ENCODE measurements at places on chromosomes 12 and 14.

GRCh38 chr14:25400607-25401206 is 350.8 kb upstream of the STXBP6 start:
- DNase-seq, result peak; percentile 57

DNA sequence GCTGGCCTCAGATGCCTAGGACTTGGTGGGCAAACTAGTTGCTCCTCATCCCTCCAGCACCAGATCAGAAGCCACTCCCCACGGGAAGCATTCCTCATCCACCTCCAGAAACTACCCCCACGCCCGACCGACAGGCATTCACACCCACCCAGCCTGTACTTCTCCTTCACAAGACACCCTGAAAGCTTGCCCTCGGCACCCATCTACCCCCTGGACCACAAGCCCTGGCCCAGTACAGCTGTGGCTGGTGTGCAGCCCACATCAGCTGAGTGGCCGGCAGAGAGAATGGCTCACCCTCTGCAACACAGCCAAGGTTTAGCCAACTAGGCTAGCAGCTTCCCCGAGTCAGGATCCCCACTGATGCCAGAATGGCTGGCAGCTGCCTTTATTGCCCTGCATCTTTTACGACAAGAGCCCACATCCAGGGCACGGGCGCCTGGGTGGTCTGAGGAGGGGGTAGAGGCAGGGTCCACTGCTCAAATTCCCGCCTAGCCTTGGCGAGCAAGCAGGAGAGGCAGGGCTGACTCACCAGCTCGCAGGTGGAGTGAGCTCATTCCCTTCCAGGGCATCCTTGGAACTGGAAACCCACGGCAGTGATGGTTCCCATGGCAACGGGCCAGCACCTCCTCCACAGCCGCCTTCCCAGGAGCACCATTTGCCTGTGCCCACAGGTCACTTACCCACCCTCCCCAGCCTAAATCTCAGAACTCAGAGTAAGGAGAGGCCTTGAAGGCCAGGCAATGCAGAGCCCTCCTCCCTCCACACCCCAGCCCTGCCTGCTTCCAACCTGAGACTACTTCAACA is 17.1 kb downstream of the ACTN1 start:
- DNase-seq, result no peak

DNA sequence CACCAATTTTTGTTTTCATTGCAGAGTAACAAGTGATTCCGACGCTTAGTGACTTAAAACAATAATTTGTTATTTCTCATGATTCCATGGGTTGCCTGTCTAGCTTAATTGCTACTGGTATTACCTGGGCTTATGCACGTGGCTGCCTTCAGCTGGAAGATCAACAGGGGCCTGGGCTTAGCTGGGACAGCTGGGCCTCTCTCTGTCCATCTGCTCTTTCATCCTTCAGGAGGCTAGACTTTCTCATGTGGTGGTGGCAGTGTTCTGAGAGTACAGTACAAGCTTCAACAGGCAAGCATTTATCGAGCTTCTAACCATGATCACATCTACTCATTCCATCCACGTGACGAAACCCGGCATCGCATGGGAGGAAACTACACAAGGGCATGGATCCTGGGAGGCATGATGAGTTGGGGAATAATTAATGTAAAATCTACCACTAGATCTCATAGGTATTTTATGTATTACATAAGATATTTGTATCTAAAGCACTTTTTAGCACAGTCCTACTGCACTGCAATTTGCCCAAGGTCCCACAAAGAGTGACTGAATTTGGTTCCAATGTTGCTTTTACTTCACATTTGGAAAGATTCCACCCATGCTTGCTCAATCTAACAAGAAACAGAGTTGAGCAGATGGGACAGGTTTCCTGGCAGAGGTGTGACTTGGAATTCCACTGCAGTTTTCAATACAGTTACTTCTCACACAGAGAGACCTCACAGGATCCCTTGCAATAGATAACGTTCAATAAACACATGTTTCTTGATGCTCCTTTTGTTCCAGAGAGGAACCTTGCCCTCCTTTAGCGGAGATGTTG is 153.1 kb upstream of the FRMD6 start:
- DNase-seq, result no peak

GRCh38 chr14:69041783-69042182 is 62.7 kb upstream of the ACTN1 start:
- DNase-seq, result no peak

- no peak for DNase-seq
Observed at GRCh38 chr12:29771786-29772185, 12.0 kb downstream of the TMTC1 start.

GRCh38 chr14:72597252-72598233 is 296.4 kb downstream of the DPF3 start:
- DNase-seq, result no peak

DNA sequence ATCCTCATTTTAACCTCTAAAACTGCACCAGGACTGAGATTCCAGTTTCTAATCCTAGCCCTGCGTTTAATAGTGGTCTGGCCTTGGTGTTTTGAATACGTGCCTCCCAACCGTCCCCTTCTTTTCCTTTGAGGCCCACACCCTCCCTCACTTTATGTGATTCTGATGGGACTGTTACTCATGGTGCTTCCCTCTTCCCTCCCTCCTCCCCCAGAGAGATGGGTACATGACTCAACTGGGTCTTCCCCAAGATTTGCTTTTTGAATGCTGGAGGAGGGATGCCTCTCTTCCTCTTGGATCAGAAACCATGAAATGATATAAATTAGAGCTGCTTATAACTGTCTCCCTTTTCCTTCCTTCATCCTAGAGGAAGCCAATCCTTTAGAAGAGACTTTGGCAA is 8.2 kb upstream of the PPP2R5E start:
- no peak for DNase-seq

- DNase-seq, result no peak
Observed at GRCh38 chr12:81668475-81668874, 90.7 kb downstream of the PPFIA2 start.

- no peak for DNase-seq
Observed at GRCh38 chr14:92750994-92751400, 2.6 kb upstream of the LGMN start.

DNA sequence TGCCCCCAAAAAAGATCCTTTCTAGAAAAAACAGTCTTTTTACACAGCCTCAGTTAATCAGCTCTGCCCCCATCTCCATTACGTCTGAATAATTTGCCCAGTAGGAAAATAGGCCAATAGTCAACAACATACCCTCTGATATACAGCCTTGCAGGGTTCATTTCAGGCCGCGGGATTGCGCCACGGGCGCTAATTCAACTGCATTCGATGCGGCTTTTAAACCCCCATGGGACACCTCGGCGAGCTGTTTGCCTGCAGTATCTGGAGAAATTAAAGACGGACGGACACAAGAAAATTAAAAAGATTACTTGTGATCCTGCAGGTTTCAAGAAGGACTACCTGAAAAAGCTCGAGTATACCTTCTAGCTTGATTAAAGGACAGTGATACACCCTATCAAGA is 36.1 kb downstream of the ERP29 start:
- no peak for DNase-seq

DNA sequence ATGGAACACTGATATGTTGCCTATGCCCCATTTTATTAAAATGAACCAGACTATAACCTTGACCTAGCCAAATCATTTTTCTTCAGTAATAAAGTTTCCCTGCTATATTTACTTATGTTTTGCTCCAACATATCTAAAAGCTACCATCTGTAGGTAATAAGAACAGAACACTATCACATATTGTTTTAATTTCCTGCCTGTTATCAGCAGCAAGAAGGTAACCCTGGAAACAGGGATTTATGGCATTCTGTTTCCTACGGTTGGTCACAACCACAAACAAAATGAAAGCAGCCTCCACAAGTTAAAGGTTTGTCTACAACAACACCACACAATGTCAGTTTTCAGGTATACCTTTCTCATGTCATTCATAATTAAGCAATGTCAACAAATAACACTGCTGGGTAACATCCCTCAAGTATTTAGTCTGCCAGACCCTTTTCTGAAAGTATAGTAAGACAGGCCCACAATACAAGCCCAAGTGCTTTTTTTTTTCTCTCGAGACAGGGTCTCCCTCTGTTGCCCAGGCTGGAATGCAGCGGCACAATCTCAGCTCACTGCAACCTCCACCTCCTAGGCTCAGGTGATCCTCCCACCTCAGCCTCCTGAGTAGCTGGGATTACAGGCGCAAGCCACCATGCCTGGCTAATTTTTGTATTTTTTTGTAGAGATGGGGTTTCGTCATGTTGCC is 25.5 kb downstream of the GCH1 start:
- no peak for DNase-seq

DNA sequence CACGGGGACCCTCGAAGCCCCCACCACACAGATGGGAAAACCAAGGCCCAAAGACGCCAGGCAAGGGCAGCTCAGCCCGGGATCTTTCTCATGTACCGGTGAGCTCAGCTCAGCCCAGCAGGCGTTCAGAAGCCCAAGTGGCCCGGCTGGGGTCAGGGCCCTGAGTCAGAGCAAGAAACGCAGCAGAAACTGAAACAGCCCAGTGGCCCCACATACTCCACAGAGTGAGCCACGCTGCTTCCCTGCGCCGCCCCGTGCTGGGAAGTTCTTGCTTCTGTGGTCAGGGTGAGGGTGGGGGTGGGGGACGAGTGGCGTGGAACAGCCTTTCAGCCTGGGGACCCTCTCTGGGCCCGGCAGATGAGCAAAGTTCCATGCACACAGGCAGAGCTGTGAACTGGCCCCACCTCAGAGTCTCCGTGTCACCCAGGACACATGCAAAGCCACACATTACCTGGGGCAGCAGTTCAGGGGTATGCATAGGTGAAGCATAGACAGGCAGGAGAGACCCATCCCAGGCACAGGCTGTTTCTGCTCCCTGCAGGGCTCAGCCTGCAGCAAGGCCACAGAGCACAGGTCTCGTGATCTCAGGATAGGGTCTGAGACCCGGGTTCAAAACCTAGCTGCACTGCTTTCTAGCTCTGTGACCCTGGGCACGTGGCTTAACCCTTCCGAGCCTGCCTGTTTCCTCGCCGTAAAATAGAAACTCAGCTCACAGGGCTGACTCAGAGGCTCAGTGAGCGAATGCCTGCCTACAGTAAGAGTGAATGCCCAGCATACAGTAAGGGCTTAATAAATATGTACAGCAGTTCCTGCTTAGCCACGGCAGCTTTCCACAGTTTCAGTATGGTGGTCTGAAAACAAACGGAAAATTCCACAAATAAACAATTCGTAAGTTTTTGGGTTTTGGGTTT is 21.6 kb downstream of the NCOR2 start:
- no peak for DNase-seq

DNA sequence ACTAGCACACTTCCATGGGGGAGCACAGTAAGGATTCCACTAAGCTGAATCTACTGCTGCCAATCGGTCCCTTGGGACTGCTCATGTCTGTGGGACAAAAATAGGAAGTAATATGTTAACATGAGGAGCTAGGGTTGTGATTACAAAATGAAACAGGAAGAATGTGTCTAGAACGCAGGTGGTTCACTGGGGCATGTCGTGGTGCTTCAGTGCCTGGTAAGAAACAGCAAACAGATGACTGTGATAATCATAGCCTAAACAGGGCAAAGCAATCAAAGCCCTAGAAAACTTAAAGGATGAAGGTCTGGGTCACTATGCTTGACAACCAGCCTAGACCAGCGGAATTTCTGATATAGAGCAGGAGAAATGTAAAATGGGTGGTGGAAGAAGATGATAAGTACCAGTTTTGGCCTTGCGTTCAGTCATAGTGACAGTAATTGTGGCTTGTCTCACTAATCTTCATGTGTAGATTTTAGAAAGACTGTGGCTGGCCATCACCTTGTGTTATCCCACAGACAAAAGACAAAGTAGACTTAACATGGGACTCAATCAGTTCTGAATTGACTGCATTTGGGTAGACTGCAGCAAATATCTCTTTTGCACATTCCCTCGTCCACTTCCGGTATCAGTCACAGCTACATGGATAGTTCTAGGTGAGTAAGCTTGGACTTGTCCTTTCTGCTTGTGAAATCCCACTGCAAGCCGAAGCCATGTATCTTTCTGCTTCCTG is 51.4 kb downstream of the WASHC3 start:
- no peak for DNase-seq

DNA sequence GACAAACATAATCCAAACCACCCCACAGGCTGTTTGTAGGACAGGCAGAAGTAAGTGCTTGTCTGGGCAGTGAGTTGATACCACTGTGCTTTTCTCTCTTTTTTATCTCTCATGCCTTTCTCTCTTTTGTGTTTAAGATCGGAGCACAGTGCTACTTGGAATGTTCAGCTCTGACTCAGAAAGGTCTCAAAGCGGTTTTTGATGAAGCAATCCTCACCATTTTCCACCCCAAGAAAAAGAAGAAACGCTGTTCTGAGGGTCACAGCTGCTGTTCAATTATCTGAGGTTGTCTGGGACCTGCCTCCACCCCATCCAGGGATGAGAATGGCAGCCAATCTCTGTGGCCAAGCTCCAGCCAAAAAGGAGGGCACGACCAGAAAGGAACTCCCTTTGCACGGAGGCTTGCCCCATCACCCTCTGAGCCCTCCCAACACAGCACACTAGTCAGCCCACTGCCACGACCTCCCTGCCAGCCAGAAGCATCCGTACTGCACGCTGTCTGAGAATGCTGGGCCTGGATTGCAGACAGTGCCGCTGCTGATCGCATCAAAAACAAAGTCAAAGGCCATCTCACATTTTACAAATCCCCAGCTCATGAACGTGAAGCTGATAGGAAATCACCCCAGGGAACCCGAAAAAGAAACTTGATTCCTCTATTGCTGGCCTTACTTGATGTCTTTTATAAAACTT is 27.8 kb downstream of the GPHB5 start:
- DNase-seq, result no peak

GRCh38 chr14:92932448-92933395 is 9.8 kb downstream of the CHGA start:
- no peak for DNase-seq

DNA sequence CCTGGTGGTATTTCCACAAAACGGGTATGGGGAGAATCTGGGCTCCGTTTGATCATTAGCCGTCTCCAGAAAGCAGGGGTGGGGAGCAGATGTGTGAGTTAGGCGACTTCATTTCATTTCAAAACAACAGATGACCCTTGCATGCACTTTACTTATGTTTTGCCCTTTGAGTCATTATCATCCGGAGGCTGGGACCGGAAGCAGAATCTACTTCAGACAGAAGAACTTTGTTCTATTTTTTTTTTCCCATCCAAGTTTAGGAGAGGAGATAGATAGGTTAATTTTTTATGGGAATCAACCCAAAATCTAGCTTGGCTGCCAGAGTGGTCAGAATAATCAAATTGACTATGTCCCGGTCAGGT is 31.3 kb upstream of the CMAS start:
- DNase-seq, result no peak

DNA sequence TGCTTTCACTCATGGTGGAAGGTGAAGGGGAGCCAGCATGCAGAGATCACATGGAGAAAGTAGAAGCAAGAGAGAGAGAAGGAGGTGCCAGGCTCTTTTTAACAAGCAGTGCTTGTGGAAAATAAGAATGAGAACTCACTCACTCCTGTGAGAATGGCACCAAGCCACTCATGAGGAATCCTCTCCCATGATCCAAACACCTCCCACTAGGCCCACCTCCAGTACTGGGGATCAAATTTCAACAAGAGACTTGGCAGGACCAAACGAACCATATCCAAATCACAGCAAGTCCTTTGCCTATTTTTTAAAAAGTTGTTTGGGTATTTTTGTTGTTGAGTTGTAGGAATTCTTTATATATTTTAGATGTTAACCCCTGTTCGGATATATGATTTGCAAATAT is 245.9 kb upstream of the ARID2 start:
- DNase-seq, result no peak

Data from endothelial cell (in vitro differentiated cells).